ENCODE measurements at places on chromosomes 16 and 17.

GRCh38 chr16:57539072-57539796, 2.9 kb upstream of the CCDC102A start:
- DNase-seq = no peak

DNA sequence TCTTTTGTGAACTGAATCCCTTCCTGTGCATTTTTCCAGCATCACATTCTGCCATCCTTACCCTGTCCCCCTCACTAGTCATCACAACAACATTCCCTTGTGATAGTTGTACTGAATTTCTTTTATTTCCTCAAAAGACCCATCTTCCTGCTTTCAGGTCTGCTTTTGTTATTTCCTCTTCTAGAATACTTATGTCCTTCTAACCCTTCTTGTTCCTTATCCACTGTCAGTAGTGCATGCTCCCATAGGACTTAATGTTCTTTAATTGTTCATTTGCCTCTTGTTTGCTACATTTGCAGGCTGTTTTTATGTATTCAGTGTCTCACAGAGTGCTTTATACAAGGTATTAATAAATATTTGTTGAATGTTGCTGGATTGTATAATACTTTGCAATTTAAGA, 73.0 kb downstream of the BCAS3 start:
- DNase-seq = no peak

DNA sequence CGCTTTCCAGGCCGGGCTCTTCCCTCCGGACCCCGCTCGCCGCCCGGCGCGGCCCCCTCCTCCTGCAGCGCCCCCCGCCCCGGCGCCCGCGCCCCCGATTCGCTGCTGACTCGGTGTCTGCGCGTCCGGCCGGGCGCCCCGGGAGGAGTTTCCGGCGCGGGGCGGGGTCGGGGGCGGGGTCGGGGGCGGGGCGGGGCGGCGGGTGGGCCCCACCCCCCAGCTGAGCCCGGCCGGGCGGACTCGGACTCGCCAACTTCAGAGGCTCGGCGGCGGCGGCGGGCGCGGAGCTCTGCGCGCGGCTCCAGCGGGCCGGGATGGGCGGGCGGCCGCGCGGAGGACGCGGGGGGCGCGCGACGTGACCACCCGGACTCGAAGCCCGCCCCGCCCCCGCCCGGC, at the start of gene METRNL:
TSS of gene METRNL (plus strand) at position 258 of the 396 bp plus-strand sequence. CDS start 207 bp downstream, outside the sequence.
- DNase-seq = peak; percentile 84

- peak; percentile 95 for DNase-seq
Observed at GRCh38 chr16:15952265-15952711, 2.9 kb downstream of the ABCC1 start.

- DNase-seq = no peak
Observed at GRCh38 chr17:73932216-73932749, 271.2 kb upstream of the RPL38 start.

GRCh38 chr17:60846175-60846574, 168.5 kb downstream of the BCAS3 start:
- no peak for DNase-seq

GRCh38 chr17:49552070-49552751, 23.5 kb upstream of the NXPH3 start:
- no peak for DNase-seq

DNA sequence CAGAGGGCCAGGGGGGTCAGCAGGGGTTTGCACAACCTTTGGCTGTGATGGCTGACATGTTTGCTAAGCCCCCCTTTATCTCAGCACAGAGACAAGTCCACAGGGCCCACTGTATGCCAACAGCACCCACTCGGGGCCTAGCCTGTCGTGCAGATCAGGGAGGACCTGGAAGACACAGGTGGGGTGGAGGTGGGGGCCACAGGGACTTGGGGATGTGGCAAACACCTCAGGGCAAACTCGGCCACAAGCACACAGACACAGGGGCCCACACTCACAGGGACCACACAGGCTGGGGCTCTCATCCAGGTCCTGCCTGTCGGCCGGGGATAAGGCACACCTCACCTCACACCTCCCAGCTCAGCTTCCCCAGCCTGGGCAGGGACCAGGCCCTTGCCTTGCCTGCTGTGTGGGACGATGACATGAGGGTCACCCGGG, 87.9 kb downstream of the C16orf78 start:
- DNase-seq = no peak

- no peak for DNase-seq
Observed at GRCh38 chr16:50616386-50616785, 64.7 kb downstream of the SNX20 start.

DNA sequence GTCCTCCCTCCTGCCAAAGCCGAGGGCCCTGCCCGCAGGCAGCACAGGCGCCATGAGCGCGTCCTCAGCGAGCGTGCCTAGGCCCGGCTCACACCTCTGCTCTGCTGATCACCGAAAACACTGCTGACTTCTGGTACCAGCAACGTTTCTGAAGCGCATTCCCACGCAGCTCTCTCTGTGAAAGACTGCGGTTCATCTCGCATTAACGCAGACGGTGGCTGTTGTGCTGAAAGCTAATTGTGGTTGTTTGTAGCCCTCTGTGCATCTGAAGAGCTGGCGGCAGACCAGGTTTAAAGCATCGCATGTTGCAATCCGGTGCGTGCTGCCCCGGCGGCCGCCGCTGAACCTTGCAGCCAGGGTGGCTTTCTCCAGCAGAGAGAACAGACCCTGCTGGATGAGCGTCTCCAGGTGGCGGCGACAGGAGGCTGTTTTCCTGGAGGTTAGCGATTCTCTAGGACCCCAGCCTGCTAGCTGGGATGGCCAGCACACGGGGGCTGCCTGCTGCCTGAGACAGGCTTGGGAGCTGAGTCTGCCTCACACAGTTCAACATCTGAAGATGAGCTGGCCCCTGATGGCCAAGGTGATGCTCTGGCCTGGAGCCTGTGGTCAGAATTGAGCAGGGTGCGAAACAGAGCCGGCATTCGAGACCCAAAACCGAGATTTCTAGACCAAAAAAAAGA, 49.8 kb upstream of the CHMP6 start:
- no peak for DNase-seq

DNA sequence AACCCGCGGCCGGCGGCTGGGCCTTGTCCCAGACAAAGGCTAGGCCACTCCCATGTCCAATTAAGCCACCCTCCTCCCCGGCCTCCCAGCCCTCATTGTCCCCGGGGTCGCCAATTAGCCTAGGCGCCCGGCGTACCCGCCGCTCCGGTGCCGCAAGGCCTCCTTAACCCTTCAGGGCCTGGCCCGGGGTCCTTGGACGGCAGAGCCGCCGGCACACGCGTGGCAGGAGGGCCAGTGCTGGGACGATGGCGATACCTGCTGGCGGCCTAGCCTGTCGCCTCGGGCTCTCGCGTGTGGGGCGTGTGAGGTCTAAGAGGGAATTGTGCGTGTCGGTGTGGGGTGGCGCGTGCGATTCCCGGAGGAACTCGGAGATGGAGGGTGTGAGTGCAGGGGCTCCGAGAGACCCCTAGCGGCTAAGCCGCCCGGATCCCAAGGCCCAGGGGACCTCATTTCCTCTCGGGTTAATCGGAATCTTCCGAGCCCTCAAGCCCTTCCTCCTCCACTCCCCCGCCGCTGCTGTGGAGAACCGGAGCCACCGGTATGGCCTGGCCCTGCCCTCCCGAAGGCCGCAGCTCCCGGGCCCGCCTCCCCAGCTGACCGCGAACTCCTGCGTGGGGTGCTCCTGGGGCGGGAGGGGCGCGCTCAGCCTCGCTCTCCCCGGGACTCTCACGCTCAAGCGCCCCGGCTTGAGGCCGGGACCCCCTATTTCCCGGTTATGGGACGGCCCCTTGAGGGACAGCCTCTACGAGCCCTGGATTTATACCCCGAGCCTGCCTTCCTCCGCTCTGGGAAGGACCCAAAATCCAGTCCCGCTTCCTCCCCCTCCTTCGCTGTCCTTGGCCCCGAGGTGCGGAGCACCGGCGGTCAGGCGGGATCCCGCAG, 11.9 kb downstream of the TBX2 start:
- peak; percentile 30 for DNase-seq

GRCh38 chr17:27741361-27741861, 58.9 kb downstream of the NOS2 start:
- no peak for DNase-seq

DNA sequence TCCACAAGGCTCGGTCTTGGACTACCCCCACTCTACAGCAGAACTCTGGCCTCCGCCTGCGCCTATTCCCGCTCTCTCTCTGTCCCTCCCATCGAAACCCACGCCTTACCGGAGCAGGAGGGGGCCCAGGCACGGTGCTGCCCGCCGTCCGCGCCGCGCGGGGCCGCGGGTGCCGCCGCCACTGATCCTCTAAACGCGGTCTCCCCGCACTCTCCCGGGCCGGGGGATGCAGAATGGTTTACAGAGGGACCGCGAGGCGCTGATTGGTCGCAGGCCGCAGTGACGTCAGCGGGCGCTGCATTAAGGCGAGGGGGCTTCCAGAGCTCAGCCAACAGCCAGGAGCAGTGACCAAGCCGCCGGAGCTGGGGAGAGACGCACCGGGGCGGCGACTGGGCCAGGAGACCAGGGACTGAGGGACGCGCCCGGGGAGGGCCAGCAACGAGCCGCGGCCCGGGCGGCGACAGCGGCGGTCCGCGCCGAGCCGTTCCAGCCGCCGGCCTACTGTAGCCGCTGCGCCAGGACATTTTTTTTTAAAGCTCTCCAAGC, 747 bp upstream of the LHX1 start:
- DNase-seq = no peak

- no peak for DNase-seq
Observed at GRCh38 chr17:6286233-6286632, 148.7 kb downstream of the AIPL1 start.

GRCh38 chr17:63549289-63549945, 860 bp upstream of the DCAF7 start:
- no peak for DNase-seq

GRCh38 chr16:59238246-59238645, 504.1 kb upstream of the GOT2 start:
- DNase-seq = no peak

DNA sequence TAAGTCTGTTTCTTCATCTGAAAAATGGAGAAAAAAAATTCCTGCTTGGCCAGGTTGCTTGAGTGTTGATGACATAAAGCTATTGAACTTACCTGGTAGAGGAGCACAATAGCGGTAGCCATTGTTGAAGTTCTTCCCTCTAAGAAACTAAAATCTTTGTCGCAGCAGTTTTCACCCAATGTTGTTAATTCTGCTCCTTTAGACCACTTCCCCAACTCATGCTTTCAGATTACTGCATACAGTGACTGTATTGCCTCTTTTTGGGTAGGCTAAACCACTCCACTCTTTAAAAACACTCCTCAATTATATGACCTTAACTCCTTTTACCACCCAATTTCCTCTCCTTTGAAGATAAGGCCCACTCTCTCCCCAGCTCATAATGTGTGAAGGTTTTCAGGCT, 35.7 kb upstream of the CCL2 start:
- DNase-seq = no peak

- no peak for DNase-seq
Observed at GRCh38 chr16:854808-855410, 54.4 kb upstream of the GNG13 start.

- no peak for DNase-seq
Observed at GRCh38 chr16:16996827-16997226, 473.9 kb downstream of the XYLT1 start.

- no peak for DNase-seq
Observed at GRCh38 chr17:1639549-1640180, 5.9 kb downstream of the SCARF1 start.

GRCh38 chr16:66534376-66534799, 15.5 kb downstream of the TK2 start:
- no peak for DNase-seq

GRCh38 chr17:28398280-28398981, 7.6 kb downstream of the SLC46A1 start:
- DNase-seq = no peak

GRCh38 chr17:27802033-27802432, 1.7 kb upstream of the NOS2 start:
- DNase-seq = no peak

GRCh38 chr17:44536090-44536953, 21.0 kb upstream of the FZD2 start:
- DNase-seq = peak; percentile 57

DNA sequence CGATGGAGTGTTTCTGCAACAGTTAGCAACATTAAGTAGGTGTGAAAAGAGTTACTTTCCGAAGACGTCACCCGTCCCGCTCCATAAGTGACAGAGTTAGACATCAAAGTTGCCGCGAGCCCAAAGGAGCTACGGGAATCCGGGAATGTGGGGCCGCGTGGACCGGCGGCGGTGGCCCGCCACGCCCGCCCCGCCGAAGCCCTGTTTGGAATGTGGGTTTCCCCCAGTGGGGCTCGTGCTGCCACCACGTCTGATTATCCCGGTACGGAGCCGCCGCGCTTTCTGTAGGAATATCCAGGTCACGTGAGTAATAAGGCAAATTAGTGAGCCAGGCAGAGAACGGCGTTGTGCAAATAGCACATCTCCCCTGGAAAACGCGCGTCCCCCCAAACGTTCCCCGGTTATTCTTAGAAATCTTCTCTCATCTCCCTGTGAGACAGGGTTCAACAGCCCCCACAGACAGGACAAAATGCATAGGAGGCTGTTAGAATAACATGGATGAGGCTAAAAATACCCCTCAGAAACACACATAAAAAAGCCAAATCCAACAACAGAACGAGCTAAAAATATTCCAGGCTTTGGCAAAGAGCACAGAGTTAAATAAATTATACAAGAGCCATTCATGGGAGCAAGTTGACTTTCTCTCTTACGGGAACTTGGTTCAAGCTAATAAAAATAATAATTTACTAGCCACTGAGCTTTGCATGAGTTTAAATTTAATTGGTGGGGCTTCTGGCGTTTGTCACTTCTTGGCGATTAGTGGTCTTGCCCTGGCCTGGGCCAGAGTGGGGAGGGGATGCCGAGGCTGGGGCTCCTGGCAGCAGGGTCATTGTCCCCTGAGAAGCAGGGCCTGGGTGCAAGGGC, 8.6 kb downstream of the BAHCC1 start:
- DNase-seq = no peak

DNA sequence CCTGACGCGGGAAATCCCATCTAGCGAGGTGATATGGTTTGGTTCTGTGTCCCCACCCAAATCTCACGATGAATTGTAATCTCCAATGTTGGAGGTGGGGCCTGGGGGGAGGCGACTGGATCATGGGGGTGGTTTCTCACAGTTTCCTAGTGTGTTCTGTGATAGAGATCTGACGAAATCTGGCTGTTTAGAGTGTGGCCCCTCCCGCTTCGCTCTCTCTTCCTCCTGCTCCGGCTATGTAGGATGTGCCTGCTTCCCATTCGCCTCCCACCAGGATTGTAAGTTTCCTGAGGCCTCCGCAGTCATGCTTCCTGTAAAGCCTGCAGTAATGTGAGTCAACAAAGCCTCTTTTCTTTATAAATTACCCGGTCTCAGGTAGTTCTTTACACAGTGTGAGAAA, 31.6 kb downstream of the IFT140 start:
- DNase-seq = peak; percentile 68

Measured in lung microvascular endothelial cell (primary cell).